ENCODE measurements at places on chromosomes 2 and 18.

- DNase-seq, result no peak
Measured at GRCh38 chr2:54560146-54560881, 104.2 kb downstream of the SPTBN1 start.

- no peak for DNase-seq
Measured at GRCh38 chr2:105721991-105722511, 22.7 kb upstream of the NCK2 start.

GRCh38 chr18:78304192-78305164 lies 675.1 kb upstream of the SALL3 start:
- DNase-seq, result no peak

DNA sequence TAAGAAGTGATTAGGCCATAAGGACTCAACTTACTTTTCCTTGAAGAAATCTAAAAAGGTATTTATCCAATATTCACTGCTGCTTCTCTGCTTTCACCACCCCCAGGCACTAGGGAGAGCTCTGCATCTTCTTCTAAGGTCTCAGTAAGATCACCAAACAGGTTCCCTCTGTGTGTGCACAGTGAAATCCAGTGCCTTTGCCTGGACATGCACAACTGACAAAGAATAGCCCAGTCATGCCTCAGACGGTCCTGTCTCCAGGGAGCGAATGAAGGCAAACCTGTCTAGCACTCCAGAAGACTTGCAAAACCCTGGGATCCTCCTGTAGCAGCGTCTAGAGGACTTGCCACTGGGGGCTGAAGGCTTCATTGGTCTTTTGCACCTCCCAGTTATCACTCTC lies 344.5 kb upstream of the LRATD1 start:
- DNase-seq, result no peak

DNA sequence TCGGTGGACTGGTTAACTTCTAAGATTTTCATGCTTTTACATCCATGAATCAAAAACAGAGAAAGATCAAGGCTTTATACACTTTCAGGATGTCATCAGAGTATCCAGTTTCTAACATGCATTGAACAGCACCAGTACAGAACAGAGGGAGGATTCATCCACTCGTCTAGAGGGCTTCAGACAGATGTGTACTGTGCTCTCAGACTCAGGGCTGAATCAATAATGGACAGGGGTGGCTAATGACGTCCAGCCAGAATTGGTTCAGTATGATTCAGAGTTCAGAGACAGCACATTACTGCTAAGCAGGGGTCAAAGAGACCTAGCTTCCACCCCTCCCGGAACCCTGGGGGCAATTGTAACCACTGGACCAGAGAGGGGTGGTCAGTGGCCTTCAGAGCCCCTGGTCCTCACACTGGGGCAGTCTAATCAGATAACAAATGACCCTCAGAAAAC lies 37.3 kb downstream of the RNU4ATAC start:
- DNase-seq, result no peak

GRCh38 chr2:127388423-127389164 lies 819 bp upstream of the MAP3K2 start:
- no peak for DNase-seq

DNA sequence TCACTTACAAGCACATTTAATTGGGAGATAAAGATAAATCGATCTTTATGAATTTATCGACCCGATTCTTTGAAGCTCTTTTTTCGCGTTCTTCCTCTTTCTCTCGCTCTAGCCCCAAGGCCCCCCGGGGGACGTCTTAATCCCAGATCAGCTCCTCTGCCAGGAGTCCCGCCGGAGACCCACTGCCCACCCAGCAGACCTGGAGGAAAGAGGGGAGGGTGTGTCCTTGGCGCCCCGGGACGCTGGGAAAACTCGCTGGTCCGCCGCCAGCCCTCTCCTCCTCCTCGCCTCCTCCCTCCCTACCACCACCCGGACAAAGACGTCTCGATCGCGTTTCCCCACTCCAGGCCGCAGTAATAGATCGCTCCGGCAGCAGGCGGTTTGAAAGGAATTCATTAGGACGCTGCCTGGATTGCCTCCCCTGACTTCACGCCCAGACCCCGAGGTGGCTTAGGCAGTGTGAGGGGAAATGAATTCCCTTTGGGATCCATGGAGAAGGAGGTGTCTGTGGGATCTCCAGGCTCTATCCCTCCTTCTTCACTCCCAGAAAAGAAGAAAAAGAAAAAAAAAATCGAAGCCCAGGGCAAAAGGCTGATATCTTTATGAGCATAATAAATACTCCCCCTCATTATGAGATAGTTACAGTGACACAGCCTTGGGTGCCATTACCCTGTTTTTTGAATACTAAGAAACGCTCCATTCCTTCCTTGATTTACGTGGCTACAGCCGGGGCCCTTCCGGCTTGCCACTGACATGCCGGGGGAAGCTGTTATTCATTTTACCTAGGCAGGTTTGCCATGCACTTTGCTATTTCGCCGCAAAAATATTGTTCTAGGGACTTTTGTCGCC lies 1.8 kb upstream of the GBX2 start:
- no peak for DNase-seq

GRCh38 chr2:23467618-23468017 lies 82.6 kb downstream of the KLHL29 start:
- no peak for DNase-seq
